ENCODE measurements at places on chromosomes 2 and 18.

DNA sequence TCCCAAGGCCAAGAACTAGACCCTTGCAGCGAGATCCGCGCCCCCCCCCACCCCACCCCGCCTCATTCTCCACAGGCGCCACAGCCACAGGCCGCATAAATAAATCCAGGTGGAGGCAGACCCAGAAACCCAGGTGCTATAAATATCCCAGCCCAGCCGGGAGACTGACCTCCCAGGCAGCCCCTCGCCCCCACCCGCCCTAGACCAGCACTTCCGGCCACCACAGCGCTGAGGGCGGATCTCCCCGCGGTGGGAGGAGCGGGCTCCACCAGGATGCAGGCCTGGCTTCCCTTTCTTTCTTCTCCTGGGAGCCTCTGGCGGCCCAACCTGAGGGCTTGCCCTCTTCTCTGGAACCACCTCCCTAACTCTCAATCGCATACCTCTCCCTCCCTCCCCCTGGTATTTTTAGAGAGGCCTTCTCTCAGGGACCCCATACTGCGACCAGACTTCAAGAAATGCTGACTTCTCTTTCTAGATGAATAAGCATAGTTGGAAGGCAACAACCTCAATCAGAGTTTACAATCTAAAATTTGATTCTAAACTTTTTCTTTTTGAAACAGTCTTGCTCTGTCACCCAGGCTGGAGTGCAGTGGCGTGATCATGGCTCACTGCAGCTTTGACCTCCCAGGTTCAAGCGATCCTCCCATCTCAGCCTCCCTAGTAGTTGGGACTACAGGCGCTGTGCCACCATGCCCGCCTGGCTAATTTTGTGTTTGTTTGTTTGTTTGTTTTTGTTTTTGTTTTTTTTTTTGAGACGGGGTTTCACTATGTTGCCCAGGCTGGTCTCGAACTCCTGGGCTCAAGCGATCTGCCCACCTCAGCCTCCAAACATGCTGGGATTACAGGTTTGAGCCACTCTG, 55.0 kb downstream of the PKDCC start:
- peak; percentile 31 for DNase-seq

DNA sequence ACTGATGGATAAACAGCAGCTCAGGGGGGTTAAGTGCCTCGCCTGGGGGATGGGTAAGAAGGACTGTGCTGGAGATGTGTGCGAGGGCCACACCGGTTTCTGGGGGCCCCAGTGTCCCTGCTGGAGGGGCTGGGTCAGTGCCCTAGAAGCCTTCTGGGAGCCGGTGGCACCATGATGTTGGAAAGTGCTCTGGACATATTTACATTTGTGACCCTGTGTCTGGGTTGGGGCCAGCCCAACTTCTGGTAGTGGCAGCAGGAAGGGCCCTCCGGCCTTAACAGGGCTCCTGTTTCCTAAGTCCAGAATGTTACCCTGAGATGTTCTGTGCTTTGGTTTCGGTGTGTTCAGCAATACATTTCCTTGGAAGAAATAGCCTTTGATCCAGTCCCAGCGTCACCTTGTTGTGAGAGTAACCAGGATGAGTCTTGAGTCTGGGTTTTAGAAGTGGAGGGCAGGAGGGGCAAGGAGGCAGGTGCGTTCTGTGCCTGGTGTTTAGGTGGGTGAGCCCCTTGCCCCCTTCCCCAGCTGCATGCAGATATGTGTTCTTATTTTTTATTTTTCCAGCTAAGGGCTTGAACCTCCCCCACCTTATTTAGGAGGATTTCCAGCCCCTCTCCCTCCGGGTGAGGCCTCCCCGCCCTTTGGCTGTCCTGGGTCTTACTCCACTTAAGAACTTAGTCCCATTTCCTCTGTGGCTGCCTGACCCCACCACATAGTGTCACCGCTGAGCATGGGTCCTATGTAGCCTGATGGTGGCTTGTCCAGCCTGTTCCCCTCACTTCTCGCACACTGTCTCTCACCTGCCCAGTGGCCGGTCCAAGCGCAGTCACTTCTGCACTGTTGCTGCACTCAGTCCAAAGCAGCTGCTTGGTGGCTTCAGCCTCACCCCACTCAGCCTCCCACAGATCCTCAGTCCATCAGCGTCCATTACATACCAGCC, 132.7 kb upstream of the HS6ST1 start:
- no peak for DNase-seq

DNA sequence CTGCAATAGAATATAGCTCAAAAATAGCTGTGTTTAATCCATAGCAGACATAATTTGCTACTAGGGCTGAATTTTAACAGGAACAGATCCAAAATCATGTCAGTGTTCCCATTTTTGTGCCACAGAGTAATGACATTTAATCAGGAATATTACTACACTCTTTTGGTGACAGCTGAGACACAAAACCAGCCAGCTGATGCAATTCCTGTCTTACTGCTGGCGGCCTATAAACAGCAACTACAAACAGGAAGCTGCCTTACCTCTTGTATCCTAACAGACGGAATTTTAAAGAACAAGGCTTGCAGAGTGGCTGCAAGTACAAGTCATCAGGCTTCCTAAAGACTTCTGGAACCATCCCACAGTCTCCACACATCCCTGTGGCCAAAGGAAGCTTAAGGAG, 218.1 kb downstream of the ZNF521 start:
- no peak for DNase-seq

GRCh38 chr2:113966171-113966570, 76.3 kb downstream of the ACTR3 start:
- DNase-seq = no peak

GRCh38 chr2:237878-238277, 26.0 kb downstream of the SH3YL1 start:
- no peak for DNase-seq

DNA sequence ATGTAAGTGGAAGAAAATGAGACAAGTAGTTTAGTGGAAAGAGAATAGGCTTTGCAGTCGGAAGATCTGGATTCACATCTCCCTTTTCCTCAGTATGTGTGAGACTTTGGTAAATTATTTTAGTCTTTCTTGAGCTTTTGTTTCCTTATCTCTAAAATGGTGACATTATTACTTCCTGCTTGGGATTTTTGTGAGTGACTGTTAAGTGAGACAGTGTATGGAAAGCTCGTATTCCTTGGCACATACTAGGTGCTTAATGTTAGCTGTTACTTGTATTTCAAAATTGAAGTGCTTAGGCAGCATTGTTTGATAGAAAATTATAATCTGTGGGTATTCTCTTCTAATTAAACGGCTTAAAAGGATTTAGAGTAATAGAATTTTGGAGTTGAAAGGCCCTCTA, 2.0 kb downstream of the ZNF638 start:
- no peak for DNase-seq

- peak; percentile 22 for DNase-seq
Measured at GRCh38 chr2:237026981-237027711, 58.5 kb upstream of the COPS8 start.

GRCh38 chr2:224041554-224041953, 2.5 kb upstream of the SERPINE2 start:
- no peak for DNase-seq

DNA sequence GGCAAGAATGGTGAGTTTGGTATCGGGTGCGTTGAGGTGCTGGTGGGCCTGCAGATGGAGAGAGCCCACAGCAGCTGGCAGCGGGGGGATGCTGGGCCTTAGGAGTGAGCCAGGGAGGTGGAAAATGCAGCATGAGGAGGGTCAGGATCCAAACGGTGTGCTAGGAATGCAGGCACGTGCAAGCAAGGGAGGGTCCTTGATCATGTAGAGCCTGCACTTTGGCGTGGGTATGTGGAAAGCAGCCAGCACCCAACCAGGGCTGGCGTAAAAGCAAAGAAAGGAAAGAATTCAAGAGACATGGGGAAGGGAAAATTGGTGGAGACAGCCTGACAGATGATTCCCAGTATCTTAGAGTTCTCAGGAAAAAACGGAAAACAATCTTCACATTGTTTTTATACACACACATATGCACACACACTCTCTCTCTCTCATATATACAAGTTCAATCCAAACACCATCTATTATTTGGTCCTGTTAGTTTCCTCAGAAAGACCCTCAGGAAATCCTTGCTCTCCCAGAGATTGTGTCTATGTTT, 46.3 kb downstream of the LTBP1 start:
- DNase-seq = no peak

DNA sequence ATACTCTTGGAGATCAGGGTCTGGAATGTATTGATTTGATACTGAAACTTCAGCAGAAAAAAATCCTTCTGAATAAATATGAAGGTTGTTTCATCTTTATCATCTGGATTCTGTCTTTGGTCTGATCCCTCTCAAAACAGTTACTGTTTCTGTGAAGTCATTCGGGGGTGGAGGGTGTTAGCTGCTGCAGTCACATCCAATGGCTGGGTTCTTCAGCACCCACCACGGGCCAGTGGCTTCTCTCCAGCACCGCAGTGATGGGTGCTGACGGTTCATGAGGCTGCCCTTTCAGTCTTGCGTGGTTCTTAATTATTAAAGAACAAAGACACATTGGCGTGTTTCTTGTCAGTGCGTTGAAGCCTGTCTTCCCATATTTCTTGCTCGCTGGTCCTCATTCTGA, 148.0 kb downstream of the LDLRAD4 start:
- DNase-seq = no peak

DNA sequence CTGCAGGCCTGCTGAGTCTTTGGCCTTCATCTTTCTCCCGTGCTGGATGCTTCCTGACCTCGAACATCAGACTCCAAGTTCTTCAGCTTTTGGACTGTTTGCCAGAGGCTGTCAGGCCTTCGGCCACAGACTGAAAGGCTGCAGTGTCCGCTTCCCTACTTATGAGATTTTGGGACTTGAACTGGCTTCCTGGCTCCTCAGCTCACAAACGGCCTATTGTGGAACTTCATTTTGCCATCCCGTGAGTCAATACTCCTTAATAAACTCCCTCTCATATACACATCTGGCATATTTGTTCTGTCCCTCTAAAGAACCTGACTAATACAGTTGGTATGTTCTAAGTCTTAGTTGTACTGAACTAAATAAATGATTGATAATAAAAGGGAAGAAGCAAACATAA, 702.8 kb upstream of the LINC00305 start:
- no peak for DNase-seq

- DNase-seq = no peak
Measured at GRCh38 chr2:43127941-43128558, 98.4 kb downstream of the ZFP36L2 start.

DNA sequence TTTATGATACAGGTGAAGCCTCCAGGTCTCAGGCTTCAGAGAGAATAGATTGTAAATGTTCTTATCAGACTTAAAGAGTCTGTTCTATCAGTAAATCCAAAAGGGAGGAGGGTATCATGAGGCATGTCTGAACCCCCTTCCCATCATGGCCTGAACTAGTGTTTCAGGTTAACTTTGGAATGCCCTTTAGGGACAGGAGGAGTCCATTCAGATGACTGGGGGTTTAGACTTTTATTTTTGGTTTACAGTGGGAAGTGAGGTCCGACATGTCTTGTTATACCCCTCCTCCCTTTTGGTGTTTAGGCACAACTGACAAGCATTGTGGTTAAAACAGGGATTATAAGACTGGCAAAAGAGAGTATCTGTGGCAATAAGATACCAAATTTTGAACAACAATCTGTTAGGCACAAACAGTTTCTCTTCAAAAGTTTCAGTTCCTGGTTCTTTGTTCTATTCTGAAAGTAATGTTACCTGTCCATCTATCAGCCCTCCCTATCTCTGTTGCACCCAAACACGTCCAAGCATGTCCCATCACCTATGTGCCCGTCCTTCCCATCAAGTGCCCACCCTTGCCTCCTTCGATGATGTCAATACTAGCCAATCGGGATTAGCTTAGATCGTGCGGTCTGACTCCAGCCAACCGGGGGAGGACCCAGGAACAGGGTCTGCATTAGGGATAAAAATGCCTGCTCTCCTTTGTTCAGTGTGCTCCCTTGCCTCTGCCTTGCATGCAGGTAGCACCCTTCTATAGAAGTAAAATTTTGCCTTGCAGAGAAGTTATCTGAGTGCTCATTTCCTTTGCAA, 16.4 kb downstream of the TCF23 start:
- DNase-seq = no peak

DNA sequence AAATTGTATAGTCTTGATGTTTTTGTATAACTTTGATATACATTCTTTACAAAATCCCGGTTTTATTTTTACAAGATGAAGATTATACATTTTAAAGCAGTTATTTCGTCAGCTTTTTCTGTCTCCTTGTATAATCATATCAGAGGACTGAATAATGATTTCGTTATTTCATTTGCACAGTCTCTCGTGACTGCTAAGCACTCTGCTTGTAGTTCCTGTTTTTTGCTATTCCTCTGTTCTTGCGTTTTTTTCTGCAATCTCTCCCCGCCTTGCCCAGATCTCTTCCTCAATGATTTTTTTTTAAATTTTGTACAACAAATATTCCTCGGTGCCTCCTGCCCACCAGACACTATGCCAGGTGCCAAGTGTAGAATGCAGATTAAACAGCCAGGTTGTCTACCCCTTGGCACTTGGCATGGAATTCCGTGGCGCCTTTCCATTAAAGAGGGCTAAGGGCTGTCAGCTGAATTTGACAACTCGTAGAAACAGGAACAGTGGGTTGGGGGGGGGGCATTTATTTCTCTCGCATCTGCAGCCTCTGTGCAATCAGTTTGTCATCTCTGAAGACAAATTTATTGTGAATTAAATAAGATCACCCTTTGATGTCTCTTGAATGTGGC, 69.6 kb downstream of the KLHL29 start:
- DNase-seq = no peak

- DNase-seq = no peak
Measured at GRCh38 chr2:181810823-181811695, 80.5 kb upstream of the ITPRID2 start.

DNA sequence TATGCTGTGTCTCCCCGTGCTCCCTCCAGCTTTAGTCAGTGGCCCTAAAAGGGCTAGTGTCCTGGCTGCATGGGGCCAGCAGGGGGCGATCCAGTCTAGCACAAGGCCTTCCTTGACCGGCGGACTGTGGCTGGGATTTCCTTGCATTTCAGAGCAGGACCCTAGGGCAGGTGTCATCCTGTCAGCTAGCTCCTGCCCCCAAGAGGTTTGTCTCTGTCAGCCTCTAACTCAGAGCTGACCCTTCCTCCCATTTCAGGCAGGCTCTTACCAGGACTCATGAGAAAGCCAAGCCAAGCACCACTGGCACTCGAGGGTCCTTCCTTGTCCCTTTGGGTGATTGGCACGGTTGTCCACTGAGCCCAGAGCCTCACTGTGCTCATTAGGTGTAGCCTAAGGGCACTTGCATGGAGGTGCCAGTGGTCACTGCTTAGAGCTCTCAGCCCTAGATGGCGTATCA, 140.3 kb downstream of the RPIA start:
- DNase-seq = peak; percentile 57

DNA sequence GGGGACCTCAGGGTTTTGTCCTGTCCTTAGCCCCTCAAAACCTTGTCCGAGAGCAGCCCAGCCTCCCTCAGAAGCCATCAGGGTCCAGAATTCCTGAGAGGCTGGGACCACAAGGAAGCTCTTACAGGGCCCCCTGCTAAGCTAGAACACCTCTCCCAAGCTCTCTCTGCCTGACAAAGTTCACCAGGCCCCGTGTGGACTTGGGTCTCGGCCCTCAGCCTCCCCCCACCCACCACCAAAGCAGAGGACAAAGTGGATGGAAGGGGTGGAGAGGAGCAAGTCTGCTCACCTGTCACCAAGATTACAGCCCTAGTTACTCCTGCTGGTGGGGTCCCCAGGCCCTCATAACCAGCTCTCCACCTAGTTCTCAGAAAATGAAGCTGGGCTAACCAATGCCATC, 16.8 kb downstream of the RAB11FIP5 start:
- DNase-seq = no peak

- DNase-seq = no peak
Measured at GRCh38 chr2:88011011-88011410, 5.3 kb downstream of the RNU2-63P start.
